ENCODE measurements at places on chromosomes 13 and 19.

DNA sequence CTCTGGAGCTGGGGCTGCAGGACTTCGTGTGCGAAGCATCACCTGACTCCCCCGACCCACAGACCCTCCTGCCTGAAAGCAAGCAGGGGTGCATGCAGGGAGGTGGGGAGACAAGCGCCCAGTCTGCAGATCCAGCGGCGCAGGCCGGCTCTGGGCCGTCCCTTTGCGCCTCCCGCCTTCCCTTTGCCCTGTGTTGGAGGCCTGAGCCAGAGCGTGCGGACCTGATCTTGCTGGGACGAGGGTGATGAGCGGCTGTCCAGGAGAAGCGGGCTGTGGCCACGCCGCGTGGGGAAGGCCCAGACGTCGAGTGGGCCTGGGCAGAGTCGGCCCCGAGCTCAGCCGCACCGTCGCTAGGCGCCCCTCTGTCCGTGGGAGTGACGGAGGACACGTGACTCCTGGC is 5.3 kb upstream of the GRTP1 start:
- no peaks in the 10 kb centered on the region for H3K36me3 ChIP-seq
- no peaks in the 10 kb centered on the region for H3K4me1 ChIP-seq
- DNase-seq, result no peak
- H3K4me3 ChIP-seq, result no peak overlapping the region

DNA sequence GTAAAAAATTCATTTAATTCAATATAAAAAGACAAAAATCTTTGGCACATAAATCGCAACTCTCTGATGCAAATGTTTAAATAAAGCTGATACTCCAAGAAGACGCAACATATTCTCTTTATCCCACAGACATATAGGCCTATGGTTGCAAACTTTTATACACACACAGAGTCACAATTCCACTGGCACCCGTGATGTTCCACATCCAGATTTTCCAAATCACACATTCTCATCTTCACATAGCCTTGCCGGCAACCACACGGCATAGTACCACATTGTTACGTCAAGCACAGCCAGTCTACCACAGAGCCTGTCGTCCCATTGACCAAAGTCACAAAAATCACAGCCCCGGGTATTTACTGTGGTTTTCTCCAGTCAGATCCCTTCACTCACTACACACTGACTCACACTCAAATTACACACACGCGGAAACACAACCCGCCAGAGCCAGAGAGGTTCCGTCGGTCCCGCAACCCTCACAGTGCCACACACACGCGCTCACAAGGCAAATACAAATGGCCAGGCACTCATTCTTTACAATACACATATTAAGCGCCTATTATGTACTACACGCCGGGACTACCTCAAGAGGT is 546 bp upstream of the ZNF546 start:
- H3K27me3 ChIP-seq, result peaks cover 4% of the 10 kb centered on the region
- H3K36me3 ChIP-seq, result peaks cover 14% of the 10 kb centered on the region
- H3K4me1 ChIP-seq, result peaks cover 18% of the 10 kb centered on the region
- peak overlapping the region; percentile 95 for H3K27ac ChIP-seq
- peak overlapping the region; percentile 96 for H3K4me3 ChIP-seq

- H3K4me3 ChIP-seq, result no peak overlapping the region
- no peaks in the 10 kb centered on the region for H3K4me1 ChIP-seq
- H3K27me3 ChIP-seq, result no peaks in the 10 kb centered on the region
- H3K27ac ChIP-seq, result no peak overlapping the region
- DNase-seq, result no peak
These were observed 2.6 kb downstream of the ACSBG2 start for GRCh38 chr19:6138066-6138465.

GRCh38 chr13:73368608-73369007 is 309.8 kb downstream of the KLF5 start:
- no peak overlapping the region for H3K4me3 ChIP-seq
- H3K27me3 ChIP-seq, result no peaks in the 10 kb centered on the region
- no peaks in the 10 kb centered on the region for H3K36me3 ChIP-seq
- DNase-seq, result no peak
- H3K4me1 ChIP-seq, result peaks cover 7% of the 10 kb centered on the region

DNA sequence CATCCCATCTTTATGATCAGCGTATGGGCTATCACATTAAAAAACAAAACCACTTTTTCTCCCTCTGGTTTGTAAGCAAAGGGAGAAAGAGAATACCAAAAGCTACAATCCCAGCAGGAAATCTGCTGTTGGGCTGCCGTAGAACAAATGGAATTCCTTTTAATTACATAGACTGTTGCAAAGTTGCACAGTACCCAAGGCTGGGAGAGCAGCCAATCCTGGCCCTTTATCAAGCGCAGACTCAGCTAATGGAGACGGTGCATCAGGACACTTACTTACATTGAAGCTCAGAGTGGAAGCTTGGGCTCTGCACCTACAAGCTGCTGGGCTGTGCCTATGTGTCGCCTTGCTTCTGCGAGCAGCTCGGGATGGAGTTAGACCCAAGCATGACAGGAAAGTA is 15.2 kb downstream of the CCNA1 start:
- H3K27ac ChIP-seq, result no peak overlapping the region
- H3K4me3 ChIP-seq, result no peak overlapping the region
- H3K4me1 ChIP-seq, result no peaks in the 10 kb centered on the region
- no peaks in the 10 kb centered on the region for H3K36me3 ChIP-seq
- H3K27me3 ChIP-seq, result peaks cover 4% of the 10 kb centered on the region

- H3K27ac ChIP-seq, result no peak overlapping the region
- H3K36me3 ChIP-seq, result peaks cover 89% of the 10 kb centered on the region
- H3K27me3 ChIP-seq, result peaks cover 16% of the 10 kb centered on the region
- H3K4me3 ChIP-seq, result peak overlapping the region; percentile 67
- no peak for DNase-seq
- peaks cover 14% of the 10 kb centered on the region for H3K4me1 ChIP-seq
These were observed 99.3 kb downstream of the DOCK9 start for GRCh38 chr13:98878486-98879126.

GRCh38 chr13:75652726-75653125 is 16.6 kb downstream of the LMO7 start:
- no peaks in the 10 kb centered on the region for H3K36me3 ChIP-seq
- H3K27ac ChIP-seq, result no peak overlapping the region
- DNase-seq, result no peak
- H3K4me1 ChIP-seq, result no peaks in the 10 kb centered on the region

- no peak overlapping the region for H3K27ac ChIP-seq
- H3K36me3 ChIP-seq, result peaks cover 83% of the 10 kb centered on the region
- no peak for DNase-seq
- peaks cover 14% of the 10 kb centered on the region for H3K27me3 ChIP-seq
- peak overlapping the region; percentile 82 for H3K4me3 ChIP-seq
- no peaks in the 10 kb centered on the region for H3K4me1 ChIP-seq
These were observed 20.0 kb upstream of the ZNF841 start for GRCh38 chr19:52115526-52116053.

GRCh38 chr13:47502166-47502565 is 498.9 kb downstream of the SUCLA2 start:
- no peaks in the 10 kb centered on the region for H3K27me3 ChIP-seq
- H3K4me3 ChIP-seq, result no peak overlapping the region
- H3K27ac ChIP-seq, result no peak overlapping the region
- no peaks in the 10 kb centered on the region for H3K36me3 ChIP-seq
- H3K4me1 ChIP-seq, result peaks cover 13% of the 10 kb centered on the region

DNA sequence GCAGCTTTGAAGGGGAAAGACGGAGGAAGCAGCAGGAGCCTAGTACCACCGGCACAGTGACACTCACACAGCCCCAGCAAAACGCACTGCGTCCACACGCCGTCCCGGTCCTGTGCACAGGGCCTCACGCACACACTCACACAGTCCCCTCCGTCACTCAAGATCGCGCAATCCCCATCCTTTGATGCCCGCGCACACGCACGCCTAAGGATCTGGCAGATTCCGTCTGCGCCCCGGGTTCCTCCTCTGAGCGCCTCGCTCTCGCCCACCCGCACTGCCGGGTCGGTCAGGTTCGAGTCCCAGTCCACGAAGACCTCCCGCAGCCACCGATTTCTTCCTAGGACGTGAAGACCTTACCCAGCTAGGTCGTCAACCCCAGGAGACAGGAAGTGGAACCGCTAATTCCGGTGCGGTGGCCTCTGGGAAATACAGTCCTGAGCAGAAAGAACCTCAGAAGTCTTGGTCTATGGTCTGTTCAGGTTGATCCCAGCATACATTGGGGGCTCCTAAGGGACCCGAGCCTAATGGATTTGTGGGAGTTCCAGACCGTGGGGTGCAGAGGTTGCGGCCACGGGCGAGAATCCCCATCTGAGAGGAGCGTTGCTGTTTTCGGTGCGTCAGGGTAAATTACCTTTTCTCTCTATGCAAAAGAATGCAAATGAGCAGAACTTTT is at the start of gene ZNF780B:
Gene ZNF780B (minus strand): TSS at position 400 of the 673 bp plus-strand sequence. CDS start 5,899 bp downstream, outside the sequence.
- H3K27ac ChIP-seq, result peak within 1 kb of the TSS; percentile 84
- H3K27me3 ChIP-seq, result peaks cover 7% of the 10 kb centered on the region
- peaks cover 18% of the 10 kb centered on the region for H3K4me1 ChIP-seq
- peak; percentile 42 for DNase-seq
- H3K4me3 ChIP-seq, result peak within 1 kb of the TSS; percentile 100

DNA sequence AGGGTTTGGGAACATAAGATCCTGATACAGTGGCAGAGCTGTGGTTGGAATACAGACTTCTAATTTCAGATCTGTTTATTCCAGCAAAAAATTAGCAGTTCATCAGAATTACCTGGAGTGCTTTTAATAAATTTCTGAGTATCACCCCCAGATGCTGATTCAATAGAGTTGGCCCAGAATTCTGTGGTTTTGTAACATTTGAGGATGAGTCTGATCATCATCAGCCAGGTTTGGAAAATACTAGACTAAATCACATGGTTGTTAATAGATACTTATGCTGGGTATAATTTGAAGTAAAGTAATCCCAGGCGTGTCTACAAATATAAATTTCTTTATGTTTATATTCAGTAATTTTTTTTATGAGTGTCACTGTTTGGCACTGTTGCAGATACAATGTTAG is 4.8 kb downstream of the USPL1 start:
- peaks cover 11% of the 10 kb centered on the region for H3K36me3 ChIP-seq
- no peaks in the 10 kb centered on the region for H3K27me3 ChIP-seq
- peaks cover 2% of the 10 kb centered on the region for H3K4me1 ChIP-seq
- H3K4me3 ChIP-seq, result no peak overlapping the region
- no peak for DNase-seq
- peak overlapping the region; percentile 14 for H3K27ac ChIP-seq

DNA sequence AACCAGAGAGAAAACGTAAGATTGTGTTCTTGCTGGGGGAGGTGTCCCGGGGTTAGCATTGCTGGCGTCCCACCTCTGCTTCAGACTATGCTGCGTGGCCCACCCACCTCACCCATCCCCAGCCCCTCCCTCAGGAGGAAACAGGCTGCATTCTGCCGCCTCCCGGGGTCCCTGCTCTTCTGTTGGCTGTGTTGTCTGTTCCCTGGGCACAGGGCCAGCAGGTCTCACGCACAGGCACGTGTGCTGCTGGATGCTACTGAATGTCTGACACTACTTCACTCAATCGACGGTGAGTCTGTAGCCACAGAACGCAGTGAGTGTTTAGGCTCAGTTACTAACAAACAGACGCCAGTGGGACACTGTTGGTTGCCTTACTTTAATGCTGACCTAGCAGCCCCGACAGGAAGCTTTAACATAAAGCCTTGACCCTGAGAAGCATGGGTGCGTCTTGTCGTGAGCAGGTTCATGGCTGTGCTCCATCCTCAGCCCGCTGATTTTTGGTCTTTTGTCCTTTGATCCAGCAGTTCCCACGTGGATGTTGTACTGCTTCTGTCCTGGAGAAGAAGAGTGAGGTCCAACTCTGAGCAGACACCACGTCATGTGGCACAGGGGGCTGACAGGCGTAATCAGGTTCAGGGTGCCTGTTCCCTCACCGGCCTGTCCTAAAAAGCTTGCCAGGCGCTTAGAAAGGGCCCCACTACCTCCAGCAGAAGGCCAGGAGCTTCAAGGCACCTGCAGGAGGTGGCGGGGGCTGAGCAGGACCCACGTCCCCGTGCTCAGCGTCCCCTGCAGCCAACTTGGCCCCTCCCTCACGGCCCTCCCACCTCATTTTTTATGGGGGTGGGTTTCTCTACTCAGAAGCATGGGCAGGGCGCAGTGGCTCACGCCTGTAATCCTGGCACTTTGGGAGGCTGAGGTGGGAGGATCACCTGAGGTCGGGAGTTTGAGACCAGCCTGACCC is 26.0 kb downstream of the NAXD start:
- no peak for DNase-seq
- no peak overlapping the region for H3K27ac ChIP-seq
- H3K36me3 ChIP-seq, result peaks cover 42% of the 10 kb centered on the region
- H3K4me1 ChIP-seq, result peaks cover 12% of the 10 kb centered on the region

- DNase-seq, result no peak
- peaks cover 6% of the 10 kb centered on the region for H3K4me1 ChIP-seq
- no peak overlapping the region for H3K27ac ChIP-seq
- H3K27me3 ChIP-seq, result no peaks in the 10 kb centered on the region
- no peaks in the 10 kb centered on the region for H3K36me3 ChIP-seq
- no peak overlapping the region for H3K4me3 ChIP-seq
These were observed 77.2 kb downstream of the KLF12 start for GRCh38 chr13:74056801-74057542.

DNA sequence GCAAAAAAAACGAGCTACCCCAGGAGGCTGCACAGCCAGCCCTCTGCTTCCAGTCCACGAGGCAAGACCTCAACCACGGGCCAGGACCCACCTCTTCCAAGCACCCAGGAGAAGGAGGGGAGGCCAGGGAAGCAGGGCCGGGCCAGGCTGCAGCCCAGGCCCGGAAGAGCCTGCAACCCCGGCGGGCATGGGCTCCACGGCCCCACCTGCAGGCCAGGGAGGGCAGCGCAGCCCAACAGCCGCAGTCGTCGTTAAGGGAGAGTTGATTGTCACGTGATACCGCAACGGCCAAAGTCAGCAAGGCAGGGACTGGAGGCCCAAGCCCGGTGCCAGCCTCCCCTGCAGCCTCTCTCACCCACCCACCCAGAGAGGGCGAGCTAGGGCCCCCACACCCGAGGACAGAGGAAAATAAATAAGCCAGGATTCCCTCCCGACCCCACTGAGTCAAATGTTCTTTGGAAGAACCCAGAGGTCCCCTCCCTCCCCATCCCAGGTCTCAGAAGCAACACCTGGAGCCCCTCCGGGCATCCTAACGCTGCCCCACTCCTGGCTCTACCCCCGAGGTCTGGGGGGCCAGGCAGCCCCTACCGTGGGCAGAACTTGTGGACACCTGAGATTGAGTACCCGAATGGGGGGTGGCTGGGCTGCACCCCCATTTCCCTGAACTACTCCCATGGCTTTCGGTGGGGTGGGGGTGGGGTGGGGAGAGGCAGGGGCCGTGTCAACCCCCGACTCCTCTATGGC is 5.2 kb upstream of the REXO1 start:
- DNase-seq, result peak; percentile 95
- no peak overlapping the region for H3K4me3 ChIP-seq
- H3K36me3 ChIP-seq, result peaks cover 5% of the 10 kb centered on the region
- H3K4me1 ChIP-seq, result peaks cover 4% of the 10 kb centered on the region
- H3K27ac ChIP-seq, result no peak overlapping the region

- H3K36me3 ChIP-seq, result peaks cover 13% of the 10 kb centered on the region
- no peaks in the 10 kb centered on the region for H3K4me1 ChIP-seq
- no peak overlapping the region for H3K27ac ChIP-seq
- no peak for DNase-seq
- no peaks in the 10 kb centered on the region for H3K27me3 ChIP-seq
These were observed 10.4 kb downstream of the PNPLA6 start for GRCh38 chr19:7545904-7546303.

DNA sequence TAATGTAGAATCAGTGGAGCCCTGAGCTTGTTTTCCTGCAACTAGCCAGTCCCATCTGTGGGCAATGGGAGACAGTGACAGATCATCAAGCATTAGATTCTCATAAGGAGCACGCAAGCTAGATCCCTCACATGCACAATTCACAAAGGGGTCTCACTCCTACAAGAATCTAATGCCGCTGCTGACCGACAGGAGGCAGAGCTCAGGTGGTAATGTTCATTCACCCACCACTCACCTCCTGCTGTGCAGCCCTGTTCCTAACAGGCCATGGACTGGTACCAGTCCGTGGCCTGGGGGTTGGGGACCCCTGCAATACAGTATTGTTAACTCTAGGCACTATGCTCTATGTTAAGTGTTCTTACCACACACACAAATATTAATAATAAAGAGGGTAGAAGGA is 362.8 kb downstream of the RBM26 start:
- H3K27me3 ChIP-seq, result no peaks in the 10 kb centered on the region
- no peak for DNase-seq
- no peaks in the 10 kb centered on the region for H3K4me1 ChIP-seq
- no peak overlapping the region for H3K27ac ChIP-seq

Measured in endothelial cell (in vitro differentiated cells).